ENCODE measurements at places on chromosomes 3 and 15.

- DNase-seq, result no peak
Measured at GRCh38 chr3:10526366-10526765, 21.0 kb upstream of the ATP2B2 start.

- DNase-seq, result no peak
Measured at GRCh38 chr15:53307952-53308624, 451.4 kb downstream of the WDR72 start.

GRCh38 chr3:100830931-100831330 lies 121.6 kb downstream of the TFG start:
- no peak for DNase-seq

GRCh38 chr3:172717493-172718088 lies 6.7 kb upstream of the NCEH1 start:
- no peak for DNase-seq

GRCh38 chr3:157467200-157467599 lies 30.6 kb downstream of the PTX3 start:
- DNase-seq, result no peak

GRCh38 chr3:151282921-151283320 lies 4.6 kb upstream of the P2RY14 start:
- no peak for DNase-seq

Measured in stimulated activated CD4-positive, alpha-beta T cell treated with anti-CD3 and anti-CD28 coated beads, Interleukin-12 subunit alpha, Interleukin-12 subunit beta, amount 100 ng/mL, for 24 hours (primary cell).